ENCODE measurements at places on chromosomes 1 and 21.

GRCh38 chr1:221728037-221728505 is 13.8 kb downstream of the DUSP10 start:
- no peak for DNase-seq

DNA sequence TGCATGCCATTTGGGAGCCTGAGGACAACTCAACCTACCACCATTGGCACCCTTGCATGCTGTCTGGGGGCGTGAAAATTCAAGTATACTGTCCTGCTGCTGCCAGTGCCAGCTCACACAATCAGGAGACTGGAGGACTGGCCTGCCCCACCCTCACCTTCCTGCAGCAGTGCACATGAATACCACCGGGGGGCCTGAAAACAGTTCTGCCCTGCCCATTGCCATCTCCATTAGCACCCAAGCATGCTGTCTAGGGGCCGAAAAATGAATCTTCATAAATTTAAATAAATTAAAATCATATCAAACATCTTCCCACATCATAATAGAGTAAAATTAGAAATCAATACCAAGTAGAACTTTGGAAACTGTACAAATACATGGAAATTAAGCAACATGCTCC is 322.1 kb upstream of the TMPRSS15 start:
- DNase-seq: no peak

DNA sequence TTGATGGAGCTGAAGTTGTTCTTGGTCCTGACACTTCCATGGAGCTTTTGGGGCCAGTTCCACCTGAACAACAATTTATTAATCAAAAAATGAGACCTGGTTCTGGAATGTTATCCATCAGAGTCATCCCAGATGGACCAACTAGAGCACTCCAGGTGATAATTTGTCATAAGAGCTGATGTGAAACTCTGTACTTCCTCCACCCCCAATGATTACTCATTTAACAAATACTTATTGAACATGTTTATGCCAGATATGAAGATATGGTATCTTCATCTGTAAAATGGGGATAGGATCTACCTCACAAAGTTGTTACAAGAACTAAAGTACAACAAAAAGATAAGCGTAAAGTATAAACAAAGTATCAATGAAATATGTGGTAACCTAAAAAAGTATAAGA is 153.2 kb downstream of the VPS13D start:
- DNase-seq: no peak

DNA sequence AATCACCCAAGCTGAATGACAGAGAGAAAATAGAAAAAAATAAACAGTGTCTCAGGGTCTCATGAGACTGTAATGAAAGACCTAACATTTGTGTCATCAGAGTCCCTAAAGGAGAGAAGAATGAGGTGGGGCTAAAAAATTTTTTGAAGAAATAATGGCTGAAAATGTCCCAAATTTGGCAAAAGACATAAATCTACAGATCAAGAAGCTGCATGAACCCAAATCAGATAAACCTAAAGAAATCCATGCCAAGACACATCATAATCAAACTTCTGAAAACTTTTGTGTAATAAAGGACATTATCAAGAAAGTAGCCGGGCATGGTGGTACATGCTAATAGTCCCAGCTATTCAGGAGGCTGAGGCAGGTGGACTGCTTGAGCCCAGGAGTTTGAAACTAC is 29.2 kb downstream of the LEMD1 start:
- no peak for DNase-seq

- no peak for DNase-seq
These were observed 5.7 kb upstream of the TENT5B start for GRCh38 chr1:27018316-27018715.

GRCh38 chr1:14782741-14783591 is 184.5 kb downstream of the KAZN start:
- no peak for DNase-seq

- no peak for DNase-seq
These were observed 1.5 kb downstream of the STYXL2 start for GRCh38 chr1:167095368-167095767.

- no peak for DNase-seq
These were observed 283.3 kb downstream of the CAMTA1 start for GRCh38 chr1:7068552-7068951.

GRCh38 chr1:26729633-26730032 is 33.8 kb downstream of the ARID1A start:
- DNase-seq: no peak

DNA sequence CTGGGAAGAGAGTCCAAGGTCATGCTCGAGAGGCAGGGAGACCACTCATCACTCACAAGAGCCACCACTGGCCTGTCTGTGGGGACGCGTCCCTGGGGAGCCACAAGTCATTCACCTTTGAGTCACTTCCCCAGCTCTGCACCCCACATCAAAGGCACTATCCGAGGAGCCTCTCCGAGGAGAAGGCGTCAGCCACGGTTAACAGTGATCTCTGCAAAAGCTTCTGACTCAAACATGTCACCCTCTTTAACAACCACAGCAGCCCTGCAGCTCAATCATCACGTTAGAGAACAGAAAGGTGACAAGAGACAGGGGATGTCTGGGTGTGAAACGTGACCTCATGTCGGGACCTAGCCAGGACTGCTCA is 9.0 kb downstream of the LRRC47 start:
- DNase-seq: no peak
